ENCODE measurements at places on chromosomes 1 and 21.

- DNase-seq, result no peak
Measured at GRCh38 chr1:89465201-89465600, 59.4 kb upstream of the LRRC8B start.

DNA sequence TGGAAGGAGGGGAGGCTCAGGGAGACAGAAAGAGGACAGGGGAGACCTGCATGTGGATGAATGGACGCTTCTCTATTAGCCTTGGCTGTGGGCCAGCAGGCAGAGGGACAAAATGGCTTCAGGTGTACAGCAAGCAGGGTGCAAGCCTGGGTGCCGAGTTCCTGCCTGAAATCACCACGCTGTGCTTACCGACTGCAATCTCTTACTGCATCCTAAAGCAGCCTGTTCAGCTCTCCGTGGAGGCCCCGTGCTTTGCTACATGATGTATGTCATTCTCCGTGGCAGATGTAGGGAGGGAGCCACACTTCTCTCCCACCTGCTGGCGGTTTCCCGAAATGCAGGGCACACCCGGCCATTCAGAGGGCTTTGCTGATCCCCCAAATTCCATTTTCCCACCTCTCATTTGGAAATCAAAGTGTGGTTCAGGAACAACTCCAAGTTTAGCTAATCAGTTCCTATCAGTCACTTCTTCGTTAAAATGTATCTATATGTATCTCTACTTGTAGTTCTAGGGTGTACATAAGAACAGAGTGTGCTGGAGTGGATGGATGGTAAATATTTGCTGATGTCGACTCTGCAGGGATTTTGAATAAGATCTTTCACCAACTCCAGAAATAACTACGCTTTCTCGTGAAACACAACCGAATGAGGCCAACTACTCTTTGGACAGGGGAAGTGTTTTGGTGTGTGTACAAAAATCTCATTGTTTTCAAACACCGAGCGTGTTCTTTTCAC lies 122.3 kb upstream of the BACE2 start:
- DNase-seq, result no peak

GRCh38 chr1:222970040-222970439 lies 155.2 kb downstream of the DISP1 start:
- no peak for DNase-seq

DNA sequence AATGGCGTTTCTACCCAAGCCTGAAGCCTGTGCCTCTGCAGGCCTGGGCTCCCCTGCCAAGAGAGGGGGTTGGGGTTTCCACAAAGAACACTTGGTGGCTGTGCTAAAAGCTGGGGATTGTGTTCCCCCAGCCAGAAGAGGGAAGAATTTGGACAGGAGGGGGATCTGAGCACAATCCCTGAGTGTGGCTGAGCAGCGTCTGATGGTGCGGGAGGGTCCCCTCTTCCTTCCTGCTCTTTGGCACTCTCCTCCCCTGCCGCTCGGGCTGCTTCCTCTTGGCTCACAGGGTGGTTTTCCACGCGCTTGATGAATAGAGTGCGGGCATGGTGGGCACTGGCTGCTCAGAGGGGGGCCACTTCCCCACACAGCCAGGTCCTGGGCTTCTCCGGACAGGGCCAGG lies 3.7 kb downstream of the GPR37L1 start:
- DNase-seq, result no peak

DNA sequence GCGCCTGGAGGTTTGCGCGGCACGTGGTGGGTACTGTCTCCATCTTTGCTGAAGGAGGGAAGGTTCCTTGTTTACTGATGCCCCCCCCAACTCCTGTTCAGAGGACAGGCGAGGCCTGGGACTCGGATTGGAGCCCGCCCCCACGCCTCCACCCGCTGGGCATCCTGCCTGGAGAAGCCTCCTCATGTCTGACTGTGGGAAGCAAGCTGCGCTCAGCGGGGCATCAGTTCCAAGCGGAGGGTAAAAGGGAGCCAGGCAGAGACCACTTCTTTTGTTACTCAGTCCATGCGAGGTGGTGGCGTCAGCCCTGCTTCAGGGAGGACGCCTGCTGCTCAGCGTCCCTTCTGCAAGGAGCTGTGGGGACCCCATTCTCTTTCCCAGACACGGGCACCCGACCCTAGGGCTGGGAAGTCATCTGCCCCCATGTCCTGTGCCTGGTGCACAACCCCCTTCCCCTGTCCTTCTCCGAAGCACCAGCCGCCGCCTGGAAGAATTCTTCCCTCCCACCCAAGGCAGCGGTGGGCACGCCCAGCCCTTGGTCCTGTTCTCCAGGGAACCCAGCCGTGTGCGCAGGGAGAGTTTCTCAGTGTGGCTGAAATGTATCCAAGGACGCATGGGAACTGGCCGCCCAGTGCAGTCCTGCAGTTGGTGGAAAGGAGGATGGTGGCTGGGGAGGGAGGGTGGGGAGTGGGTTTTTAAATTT lies 414.0 kb downstream of the CAMTA1 start:
- no peak for DNase-seq

DNA sequence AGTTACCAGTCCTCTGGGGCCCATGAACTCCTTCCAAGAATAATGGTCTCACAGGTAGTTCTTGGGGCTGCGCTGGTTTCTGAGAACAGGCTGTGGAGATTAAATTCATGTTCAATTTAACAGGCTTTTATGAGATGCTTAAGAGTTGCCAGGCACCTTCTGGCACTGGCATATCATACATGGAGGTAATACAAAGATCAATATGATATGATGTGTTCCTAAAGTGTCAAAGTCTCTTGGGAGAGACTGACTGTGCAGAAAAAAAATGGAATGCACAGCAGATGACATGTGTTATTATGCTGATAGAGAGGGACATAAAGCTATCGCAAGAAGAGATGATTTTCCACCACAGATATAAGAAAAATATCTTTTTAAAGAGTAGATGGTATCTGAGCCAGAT lies 6.8 kb downstream of the CYP2J2 start:
- DNase-seq, result no peak

- DNase-seq, result no peak
Measured at GRCh38 chr1:234751678-234752077, 141.7 kb upstream of the IRF2BP2 start.

Data from 8988T (cell line).